ENCODE measurements at places on chromosomes 3 and 15.

- DNase-seq, result no peak
These were observed 2.0 kb downstream of the TRIM71 start for GRCh38 chr3:32819551-32820348.

GRCh38 chr15:50496692-50497091, 49.8 kb downstream of the USP50 start:
- DNase-seq, result no peak

- peak; percentile 54 for DNase-seq
These were observed 6.6 kb downstream of the TIPARP start for GRCh38 chr3:156681002-156681401.

- DNase-seq, result peak; percentile 72
These were observed 29.4 kb upstream of the TMEM45A start for GRCh38 chr3:100463002-100463401.
